ENCODE measurements at places on chromosomes 12 and 14. TPM values are rescaled to one million over a fixed set of nuclear protein-coding genes. Genes with fewer than 3 reads are reported as not detected.

PRKD1 gene
- total RNA-seq = 2.8 TPM

DNA sequence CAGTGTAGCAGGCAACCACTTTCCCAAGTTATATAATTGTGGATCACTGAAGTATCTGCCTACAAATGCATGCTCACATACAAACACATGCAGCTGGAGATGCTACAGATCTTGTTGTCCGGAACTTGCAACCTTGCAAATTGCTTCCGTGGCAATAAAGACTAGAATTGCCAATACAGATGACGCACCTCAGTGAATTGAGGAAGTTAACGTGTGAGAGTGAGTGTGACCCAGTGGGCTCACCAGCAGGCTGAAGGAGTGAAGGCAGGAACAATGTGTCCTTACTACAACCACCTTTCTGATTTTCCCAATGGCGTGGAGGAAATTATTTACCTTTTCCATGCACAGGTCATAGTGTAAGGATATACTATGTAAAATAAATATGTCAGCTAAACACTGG, 89.4 kb upstream of the GRIP1 start:
- H3K4me1 ChIP-seq = no peaks in the 10 kb centered on the region
- H3K27ac ChIP-seq = no peak overlapping the region
- H3K27me3 ChIP-seq = no peaks in the 10 kb centered on the region
- no peak overlapping the region for H3K4me3 ChIP-seq
- H3K36me3 ChIP-seq = no peaks in the 10 kb centered on the region

- H3K36me3 ChIP-seq = no peaks in the 10 kb centered on the region
- peak overlapping the region; percentile 31 for H3K4me3 ChIP-seq
Measured at GRCh38 chr14:100567877-100568163, 19.4 kb downstream of the BEGAIN start.

DNA sequence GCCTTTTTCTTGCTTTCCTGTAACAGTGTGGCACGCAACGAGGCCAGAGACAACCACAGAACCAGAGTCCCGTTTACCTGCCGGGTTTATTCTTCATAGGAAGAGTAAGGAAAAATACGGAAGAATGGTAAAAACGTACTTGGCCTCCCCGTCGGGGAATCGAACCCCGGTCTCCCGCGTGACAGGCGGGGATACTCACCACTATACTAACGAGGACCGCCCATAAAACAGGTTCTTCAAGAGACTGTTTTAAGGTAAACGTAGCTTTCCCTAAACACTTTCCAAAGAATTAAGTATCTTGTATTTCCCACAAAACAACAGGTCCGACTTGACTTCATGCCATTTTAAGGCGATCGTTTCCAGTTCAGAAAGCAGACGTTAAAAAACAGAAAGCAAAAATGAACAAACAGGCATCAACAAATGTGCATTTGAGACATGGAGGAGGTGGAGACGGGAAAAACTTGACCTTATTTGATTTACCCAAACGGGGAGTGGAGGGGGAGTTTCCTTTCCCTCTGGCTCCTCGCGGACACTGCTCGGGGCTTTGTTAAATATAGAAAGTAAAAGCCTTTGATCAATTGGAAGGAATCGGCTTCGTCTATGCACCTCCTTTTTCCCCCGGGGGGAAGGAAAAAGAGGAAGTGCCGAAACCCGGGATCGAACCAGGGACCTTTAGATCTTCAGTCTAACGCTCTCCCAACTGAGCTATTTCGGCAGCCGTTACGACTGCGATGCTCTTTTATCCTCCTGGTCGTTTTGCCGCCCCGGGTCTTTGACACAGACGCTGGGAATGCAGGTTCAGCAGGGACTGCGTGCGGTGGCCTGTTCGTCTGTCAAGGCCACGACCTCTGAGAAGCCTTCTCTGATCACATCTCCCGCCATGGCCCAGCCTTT, 13.0 kb upstream of the UBC start:
- H3K27ac ChIP-seq = peak overlapping the region; percentile 92
- DNase-seq = peak; percentile 95
- no peaks in the 10 kb centered on the region for H3K36me3 ChIP-seq
- H3K4me3 ChIP-seq = peak overlapping the region; percentile 37
- H3K4me1 ChIP-seq = no peaks in the 10 kb centered on the region

DNA sequence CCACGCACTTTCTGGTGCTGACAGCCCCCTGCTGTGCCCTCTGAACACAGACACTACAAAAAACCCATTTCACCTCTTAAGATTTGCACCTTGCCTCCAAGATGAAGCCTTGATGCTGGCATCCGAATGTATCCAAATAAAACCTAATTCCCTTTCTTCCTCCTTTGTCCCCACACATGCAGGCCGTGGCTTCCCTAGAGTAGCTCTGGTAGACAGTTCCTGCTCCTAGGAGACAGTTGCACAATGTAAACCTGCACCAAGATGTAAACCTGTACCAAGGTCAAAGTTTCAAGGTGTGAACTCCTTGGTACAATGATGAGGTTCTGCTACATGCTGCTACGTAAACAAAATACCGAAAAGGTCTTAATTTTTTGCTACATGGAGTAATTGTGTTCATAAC, 625 bp upstream of the ABHD12B start:
- H3K36me3 ChIP-seq = no peaks in the 10 kb centered on the region
- H3K4me1 ChIP-seq = no peaks in the 10 kb centered on the region
- H3K4me3 ChIP-seq = no peak overlapping the region

Measured in colonic mucosa (tissue), 4 donors.